ENCODE measurements at places on chromosomes 12 and 14.

DNA sequence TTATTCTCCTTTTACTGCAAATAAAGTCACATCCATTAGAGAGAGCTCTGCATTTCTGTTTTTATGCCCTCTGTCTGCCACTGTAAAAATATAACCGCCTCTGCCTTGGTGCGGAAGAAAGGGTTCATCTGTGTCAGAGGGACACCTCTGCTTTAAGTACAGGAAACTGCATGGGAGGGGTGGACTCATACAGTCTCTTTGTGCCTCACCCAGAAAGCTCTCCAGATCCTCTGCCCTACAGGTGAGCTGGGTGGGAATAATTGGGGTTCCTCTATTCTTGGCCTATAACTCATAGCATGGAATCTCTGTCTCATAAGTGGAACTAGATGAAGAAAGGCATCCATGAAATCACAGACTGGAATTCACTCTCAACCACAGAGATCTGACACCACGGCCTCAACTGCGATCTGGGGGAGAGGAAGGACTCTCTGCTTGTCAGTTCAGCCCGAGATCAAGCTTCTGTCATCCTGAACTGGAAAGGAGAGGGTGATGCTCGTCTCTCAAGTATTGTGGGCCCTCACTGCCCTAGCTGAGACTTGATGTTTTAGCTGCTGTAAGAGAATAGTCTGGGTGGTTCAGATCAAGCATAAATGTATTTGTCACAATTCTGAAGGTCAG lies 702.3 kb downstream of the TMEM121 start:
- no peak for DNase-seq

- DNase-seq = no peak
Observed at GRCh38 chr12:103915306-103915705, 14.9 kb upstream of the HSP90B1 start.

DNA sequence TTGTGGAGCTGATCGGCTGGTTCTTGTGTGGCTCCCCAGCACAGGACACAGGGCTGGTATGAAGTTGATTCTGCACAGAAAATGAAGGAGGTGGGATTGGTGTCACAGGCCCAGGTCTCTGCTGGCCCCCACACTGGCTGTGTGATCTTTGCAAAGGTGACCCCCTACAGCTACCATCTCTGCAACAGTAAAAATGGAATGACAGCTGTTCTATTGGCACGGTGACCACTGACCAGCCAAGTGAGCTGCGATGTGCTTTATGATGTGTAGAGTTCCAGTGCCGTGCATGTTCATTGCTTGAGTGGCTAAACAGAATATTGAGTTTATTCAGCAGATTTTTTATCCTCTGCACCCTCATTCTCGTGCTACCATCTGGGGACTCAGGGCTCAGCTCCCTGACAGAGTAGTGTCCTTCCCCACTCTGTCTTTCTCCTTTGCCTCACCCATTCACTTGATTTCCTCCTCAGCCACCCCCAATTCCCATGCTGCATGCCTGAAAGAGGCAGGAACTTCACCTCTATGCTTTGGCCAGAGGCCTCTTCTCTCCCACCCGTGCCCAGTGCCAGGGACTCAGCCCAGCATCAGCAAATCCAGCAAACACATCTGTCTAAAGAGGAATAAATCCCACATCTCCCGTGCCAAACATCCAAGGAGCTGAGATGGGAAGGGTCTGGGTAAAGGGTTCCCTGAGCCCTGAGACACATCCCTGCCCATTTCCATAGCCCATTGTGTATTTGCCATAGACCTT lies 21.2 kb downstream of the C14orf132 start:
- no peak for DNase-seq

DNA sequence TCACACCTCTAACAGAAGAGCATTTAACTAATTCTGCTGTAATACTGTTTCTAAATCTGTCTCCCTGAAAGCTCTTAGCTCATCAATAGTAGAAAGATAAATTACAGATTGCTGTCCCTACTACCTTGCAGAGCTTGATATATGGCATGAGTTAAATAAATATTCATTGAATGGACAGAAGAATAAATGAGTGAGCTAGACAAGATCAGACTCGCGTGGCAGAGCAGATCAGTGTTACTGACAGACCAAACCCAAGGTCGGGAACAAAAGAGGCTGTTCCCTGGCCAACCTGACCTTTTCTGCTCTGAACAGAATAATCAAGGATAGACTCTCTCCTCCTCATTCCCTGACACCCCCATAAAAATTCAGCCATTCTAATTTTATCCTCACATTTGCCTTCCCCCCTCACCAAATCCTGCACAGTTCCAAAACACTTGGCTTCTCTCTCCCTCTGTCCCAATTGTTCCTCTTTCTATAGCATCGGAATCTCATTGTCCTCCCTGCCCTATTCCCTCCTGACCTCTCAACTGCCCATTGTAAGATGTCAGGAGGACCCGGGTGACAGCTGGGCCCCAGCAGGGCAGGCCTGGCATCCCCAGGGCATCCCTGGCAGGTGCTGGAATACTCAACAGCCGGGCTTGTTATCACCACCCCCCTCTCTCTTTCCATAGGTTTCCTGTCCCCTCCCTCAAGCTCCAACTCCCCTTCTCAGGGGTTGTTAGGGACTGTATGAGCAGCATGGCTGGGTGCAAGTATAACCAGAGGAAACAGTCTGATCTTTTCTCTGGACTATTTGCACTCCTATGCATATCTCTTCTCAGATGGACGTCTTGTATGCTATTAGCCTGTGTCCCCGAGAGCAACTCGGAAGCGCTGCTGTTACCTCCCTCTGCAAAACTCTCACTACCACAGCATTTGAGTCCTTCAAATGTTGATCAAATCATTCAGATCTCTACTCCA lies 19.9 kb downstream of the NEUROD4 start:
- DNase-seq = no peak
